GM12891 (cell line): ENCODE measurements at places on chromosomes 13 and 19.

DNA sequence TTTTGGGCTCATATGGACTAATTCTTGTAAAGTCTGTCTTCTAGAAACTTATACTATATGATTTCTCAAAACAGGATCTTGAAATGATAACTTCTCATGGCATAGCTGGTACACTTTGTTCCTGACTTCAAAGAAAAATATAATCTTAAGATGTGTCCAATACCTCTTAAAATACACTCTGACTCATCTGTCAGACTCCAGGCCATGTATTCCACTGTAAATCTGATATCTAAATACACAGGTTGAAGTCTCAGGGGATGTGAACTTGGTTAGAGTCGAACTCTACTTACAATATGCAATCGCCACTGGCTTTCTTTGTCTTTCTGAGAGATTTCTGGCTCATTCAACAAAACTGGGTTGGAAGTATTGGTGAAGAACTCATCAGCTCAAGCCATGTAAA, 99.8 kb downstream of the LACC1 start:
- DNase-seq, result no peak

- DNase-seq, result no peak
Observed at GRCh38 chr13:25169356-25169755, 2.7 kb downstream of the AMER2 start.

DNA sequence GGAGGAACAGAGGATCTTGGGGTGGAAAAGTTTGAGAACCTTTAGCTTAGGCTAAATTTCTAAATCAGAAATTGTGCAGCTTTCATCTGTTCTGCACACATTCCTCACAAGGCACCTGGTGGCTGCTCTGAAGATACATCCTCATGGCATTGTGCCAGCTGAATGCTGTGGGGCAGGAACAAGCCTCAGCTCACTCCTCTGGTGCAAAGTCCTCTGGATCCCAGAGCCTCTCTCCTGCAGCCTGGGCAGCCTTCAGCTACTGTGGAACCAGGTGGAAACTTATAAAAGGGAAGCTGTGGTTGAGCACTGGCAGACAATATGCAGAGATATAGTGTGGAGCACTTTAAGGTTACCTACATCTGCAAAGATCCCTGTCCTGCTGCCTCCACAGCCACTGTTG, 72.3 kb downstream of the KCTD12 start:
- no peak for DNase-seq

- DNase-seq, result no peak
Observed at GRCh38 chr13:42458193-42458592, 115.8 kb upstream of the TNFSF11 start.

- DNase-seq, result no peak
Observed at GRCh38 chr19:45848922-45849321, 14.0 kb downstream of the SYMPK start.

GRCh38 chr13:21813110-21813509, 142.2 kb downstream of the FGF9 start:
- DNase-seq, result no peak

- no peak for DNase-seq
Observed at GRCh38 chr13:20525144-20525600, 485 bp downstream of the CRYL1 start.

GRCh38 chr13:101955764-101956163, 446.1 kb downstream of the FGF14 start:
- no peak for DNase-seq

DNA sequence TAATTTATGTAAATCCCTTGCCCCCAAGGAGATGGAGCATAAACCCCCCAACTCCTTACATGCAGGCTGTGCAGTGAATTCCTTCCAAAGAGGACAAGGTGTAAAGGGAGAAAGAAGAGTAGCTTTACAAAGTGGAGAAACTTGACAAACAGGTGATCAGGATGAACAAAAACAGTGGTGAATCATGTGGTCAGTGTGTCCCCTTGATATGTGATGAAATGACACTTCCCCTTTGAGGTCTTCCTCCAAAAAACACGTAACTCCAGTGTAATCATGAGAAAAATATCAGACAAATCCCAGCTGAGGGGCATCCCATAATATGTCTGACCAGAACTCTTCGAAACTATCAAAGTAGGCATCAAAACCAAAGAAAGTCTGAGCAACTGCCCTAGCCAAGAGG, 29.5 kb upstream of the AKT2 start:
- no peak for DNase-seq

- no peak for DNase-seq
Observed at GRCh38 chr13:100528353-100528752, 60.2 kb downstream of the GGACT start.

- no peak for DNase-seq
Observed at GRCh38 chr13:110228936-110229904, 77.7 kb downstream of the COL4A1 start.

DNA sequence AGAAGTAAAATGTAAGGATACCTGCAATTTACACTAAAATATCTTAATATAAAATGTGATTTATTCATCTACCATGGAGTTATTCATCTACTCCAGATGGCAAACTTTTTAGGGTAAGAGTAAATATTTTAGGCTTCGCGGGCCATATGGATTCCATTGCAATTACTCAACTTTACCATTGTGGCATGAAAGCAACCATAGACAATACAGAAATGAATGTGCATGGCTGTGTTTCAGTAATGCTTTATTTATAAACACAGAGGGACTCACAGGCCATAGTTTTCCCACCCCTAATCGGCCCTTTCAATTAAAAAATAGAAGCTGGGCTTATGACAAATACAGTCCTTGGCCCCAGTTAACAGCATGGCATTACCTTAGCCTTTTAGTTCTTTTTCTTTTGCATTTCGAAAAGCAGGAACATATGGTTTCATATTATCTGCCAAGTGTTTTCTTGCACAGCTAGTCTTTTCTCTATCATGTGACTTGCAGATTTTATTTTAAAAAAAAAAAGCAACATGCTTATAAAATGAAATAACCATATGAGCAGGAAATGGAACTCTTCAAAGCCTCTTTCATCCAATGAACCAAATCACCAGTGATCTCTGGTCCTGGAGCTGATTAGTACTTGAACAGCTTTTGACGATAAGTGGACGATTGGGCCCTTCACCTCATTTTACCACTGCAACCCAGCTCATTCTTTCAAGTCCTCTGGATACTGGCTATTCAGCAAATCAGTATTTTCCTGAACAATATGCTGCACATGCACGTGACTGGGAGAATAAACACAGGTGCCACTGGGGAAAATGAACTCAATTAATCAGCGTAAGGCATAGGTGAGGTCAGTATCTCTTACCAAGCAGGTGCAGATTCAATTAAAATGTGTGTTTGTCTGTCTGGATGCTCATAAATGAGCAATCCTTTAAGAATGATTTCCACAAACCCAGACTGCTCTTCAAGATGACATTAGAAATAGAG, 63.9 kb downstream of the LHFPL6 start:
- no peak for DNase-seq

GRCh38 chr19:34041925-34042521, 130.3 kb upstream of the LSM14A start:
- DNase-seq, result peak; percentile 38

DNA sequence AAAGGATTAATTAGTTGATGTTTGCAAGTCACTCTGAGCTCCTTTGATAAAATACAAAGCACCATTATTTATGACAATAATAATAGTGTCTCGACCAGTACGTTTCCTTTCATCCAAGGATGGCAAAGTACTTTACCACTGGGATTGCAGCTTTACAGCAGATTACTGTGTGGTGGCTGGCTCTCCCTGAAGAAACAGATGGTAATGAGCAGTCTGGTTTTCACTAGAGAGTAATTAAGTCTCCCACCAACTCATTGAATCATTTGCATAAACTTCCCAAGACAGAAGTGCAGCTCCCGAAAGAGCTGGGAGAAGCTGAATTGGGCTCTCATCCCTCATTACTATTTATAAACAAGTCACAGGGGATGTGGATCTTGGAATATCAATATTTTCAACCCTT, 48.7 kb downstream of the KLF5 start:
- DNase-seq, result no peak

DNA sequence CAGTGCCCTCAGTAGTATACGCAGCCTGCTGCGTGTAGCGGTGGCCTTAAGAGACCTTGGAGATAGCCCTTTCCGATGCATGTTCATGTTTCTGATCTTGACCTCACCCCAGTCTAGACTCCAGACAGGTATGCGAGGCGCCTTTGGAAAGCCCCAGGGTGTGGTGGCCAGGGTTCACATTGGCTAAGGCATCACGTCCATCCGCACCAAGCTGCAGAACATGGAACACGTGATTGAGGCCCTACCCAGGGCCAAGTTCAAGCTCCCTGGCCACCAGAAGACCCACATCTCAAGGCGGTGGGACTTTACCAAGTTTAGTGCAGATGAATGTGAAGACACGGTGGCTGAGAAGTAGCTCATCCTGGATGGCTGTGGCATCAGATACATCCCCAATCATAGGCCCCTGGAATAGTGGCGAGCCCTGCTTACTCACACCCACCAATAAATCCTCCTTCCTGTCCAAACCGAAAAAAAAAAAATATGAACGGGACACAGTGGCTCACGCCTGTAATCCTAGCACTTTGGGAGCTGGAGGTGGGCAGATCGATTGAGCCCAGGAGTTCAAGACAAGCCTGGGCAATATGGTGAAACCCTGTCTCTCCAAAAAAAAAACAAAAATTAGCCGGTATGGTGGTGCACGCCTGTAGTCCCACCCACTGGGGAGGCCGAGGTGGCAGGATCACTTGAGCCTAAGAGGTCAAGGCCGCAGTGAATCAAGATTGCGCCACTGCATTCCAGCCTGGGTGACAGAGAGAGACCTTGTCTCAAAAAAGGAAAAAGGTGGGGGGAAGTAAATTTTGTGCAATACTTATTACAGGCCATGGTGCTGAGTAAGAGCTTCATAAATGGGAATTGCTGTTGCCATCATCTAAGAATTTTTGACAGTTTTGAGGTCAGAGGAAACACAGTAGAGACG, 12.4 kb upstream of the CBLC start:
- DNase-seq, result no peak

GRCh38 chr13:49629947-49630346, 1.6 kb downstream of the ARL11 start:
- DNase-seq, result no peak

DNA sequence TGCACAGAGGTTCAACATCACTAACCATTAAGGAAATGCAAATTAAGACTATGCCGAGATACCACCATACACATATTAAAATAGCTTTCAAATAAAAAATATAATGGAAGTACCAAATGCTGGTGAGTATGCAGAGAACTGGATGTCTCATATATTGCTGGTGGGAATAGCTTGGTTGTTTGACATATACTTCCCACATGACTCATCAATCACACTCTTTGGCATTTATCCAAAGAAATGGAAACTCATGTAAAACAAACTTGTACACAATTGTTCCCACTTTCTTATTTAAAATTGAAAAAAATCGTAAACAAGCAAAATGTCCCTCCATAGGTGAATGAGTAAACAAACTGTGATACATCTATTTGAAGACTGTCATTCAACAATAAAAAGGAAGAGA, 982.6 kb upstream of the ATXN8OS start:
- no peak for DNase-seq

DNA sequence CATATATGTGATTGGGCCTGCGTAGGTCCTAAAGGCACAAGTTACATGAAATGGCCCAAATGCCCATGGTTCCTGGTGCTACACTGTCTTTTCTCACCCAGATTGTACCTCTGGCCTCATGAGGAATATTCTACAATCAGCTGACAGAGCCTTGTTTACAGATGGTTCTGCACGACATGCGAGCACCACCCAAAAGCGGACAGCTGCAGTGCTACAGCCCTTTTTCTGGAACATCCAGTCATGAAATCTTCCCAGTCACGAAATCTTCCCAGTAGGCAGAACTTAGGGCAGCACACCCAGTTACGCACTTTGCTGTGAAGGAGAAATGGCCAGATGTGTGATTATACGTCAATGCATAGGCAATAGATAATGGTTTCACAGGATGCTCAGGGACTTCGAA, 7.7 kb upstream of the ELF1 start:
- no peak for DNase-seq
